NCI-H2107 (cell line): ENCODE measurements at places on chromosomes 12 and 14.

DNA sequence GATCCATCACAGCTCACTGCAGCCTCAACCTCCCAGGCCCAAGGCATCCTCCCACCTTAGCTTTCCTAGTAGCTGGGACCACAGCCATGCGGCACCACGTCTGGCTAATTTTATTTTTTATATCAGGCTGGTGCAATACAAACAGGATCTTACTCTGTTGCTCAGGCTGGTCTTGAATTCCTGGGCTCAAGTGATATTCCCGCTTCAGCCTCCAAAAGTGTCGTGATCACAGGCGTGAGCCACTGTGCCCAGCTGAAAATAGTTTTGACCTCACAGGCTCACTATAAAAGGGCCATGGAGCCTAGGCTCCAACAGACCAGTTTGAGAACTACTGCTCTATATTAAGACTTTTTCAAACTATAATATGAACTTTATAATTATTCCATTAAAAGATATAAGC is 37.3 kb downstream of the SNX6 start:
- DNase-seq = no peak

GRCh38 chr12:55428331-55429243 is 2.5 kb downstream of the OR6C76 start:
- DNase-seq = no peak

- no peak for DNase-seq
Observed at GRCh38 chr14:93056166-93056839, 59.4 kb downstream of the ITPK1 start.

- no peak for DNase-seq
Observed at GRCh38 chr12:89882792-89883191, 174.2 kb upstream of the ATP2B1 start.

DNA sequence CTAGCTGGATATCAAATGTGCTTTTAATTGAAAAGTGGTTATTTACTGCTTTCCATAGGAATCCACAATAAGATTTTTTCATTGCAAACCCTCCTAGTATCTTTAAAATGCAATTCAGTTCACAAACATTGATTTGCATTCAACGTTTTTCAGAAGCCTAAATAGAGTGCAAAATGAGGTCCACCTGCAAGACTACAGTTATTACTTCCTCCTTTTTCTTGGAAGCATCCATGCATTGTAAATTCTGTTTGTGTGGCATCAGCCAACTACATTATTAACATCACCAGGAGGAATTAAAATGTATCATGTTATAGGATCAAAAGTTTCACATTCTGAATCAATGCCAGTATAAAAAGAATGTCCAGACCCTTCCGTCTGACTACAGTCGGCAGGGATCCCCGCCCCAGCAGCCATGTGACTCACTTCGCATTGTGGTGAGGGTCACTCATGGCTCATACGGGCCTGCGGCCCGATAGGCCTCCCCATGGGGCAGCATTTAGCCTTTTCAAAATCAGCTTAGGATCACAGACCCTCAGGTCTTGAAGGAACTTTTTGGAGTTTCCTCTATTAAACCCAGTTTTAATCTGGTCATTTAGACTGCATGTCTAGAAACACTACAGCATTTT is 46.3 kb downstream of the NTF3 start:
- no peak for DNase-seq

DNA sequence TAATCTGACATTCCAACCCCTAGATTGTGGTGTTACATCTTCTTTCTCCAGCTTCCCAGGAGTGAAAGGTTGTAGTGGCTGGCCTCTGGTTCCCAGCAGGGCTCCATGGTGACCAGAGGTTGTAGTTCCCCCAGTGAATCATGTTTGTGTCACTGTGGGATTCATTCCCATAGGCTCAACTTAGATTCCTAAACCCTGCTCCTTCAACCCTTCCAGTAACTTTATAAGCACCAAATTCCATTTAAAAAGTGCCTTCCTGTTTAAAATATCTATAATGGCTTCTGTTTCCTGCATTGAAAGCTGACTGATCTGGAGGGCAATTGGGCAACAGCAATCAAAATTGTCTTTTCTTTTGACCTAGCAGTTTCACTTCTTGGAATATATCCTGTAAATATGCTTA is 40.5 kb upstream of the TBC1D15 start:
- no peak for DNase-seq

DNA sequence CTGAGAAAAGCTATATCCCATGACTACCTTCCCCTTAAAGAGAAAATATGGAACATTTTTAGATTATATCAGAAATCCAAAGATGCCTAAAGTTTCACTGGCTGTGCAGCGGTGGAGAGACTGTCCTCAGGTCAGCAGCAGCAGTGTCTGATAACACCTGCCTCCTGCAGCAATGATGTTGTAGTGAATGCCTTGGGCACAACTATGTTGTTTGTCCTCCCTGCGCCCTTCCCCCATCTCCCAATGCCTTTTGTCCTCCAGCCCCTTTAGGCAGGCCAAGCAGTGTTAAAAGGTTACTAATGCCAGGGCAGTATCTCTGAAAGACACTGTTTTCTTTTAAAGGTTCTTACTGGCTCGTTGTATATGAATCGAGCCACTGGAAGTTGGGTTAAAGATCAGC is 13.2 kb downstream of the RTRAF start:
- no peak for DNase-seq

- DNase-seq = no peak
Observed at GRCh38 chr12:96392397-96392796, 7.8 kb downstream of the CDK17 start.

DNA sequence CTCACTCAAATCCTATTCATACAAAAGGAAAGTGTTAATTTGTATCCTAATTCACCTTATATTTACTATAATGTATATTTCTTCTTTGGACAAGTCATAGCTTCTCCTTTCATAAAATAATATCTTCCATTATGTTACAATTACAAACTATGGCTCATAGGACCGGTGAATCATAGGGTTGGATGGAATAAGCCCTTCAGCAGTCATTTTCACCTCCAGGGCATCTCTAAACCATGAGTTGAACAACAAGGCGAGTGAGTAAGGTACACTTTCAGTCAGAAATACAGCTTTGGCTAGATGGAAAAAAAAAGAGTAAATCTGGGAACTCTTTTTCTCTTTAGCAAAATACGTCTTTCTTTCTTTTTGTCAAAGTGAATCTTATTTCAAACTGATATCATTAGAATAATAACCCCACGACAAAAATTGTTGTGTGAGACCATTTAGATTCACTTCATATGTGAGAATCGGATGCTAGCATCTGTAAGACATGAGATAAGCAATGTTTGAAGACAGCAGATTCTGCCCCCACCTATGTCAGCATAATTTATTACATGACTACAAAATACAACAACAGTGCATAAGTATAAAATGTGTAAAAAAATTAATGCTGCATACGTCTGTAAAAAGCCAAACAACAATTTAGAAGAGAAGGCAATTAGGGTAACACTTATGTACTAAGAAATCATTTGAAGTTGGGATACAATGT is 184.4 kb upstream of the SLC38A2 start:
- DNase-seq = no peak

DNA sequence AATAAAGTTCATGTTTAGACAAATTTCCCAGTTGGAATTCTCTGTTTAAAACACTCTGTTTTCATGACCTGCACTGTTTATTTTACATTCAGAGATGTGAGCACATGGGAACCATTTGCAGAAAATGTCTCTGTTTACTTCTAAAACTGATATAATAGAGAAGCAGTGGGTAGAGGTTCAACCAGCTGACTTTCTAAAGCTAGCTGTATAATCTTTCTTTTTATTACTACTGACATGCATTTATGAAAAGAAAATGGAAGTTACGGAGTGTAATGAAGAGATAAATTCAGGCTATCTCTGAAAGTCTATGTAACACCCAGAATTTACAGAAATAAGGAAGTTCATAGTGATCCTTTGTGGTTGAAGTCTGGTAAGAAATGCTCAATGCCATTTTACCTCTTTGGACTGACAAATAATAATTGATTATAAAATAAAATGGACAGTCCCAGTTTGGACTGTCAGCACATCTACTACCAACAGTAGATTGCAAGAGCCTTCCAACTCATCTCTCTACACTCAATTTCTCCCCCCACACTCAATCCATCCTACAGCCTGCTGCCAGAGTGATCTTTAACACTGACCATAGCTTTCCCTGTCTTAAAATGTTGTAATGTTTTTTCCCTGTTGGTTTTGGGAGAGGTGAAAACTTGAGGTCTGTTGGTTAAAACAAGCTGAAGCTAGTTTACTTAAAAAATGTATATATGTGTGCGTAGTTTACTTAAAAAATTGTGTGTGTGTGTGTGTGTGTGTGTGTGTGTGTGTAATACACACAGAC is 137.4 kb downstream of the AEBP2 start:
- DNase-seq = no peak

DNA sequence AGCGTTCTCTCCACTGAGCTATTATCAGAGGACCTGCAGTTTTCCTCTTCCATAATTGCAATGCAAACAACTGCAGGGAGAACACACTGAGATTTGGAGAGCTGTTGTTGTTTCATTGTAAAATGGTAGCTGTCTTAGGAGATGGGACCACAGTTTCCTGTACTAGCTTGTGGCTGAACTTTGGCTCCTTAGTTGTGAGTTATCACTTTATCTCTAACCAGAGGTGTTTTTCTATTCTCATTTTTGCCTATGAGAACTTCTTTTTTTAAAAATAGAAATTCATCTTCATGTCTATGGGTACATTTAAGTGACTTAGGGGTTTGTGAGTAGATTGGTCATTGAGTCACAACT is 216.5 kb downstream of the SLC38A4 start:
- DNase-seq = no peak

DNA sequence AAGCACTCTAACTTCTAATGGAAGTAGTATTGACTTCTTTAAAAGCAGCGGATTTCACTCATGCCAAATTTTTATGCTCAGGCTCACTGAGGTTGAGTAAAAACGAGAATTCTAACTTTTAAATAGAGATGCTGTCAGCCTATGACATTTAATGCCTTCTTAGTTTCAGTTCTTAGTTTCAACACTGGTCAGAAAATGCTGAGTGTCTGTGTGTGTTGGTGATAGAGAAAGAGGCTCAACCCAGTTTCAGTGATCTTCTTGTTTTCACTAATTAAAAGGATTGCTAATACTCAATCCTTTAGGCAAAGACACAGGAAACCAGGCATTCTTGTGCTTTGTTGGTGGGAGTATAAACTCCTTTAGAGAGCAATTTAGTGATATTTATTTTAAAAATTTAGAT is 31.0 kb downstream of the PEBP1 start:
- no peak for DNase-seq
